ENCODE measurements at places on chromosomes 13 and 19.

DNA sequence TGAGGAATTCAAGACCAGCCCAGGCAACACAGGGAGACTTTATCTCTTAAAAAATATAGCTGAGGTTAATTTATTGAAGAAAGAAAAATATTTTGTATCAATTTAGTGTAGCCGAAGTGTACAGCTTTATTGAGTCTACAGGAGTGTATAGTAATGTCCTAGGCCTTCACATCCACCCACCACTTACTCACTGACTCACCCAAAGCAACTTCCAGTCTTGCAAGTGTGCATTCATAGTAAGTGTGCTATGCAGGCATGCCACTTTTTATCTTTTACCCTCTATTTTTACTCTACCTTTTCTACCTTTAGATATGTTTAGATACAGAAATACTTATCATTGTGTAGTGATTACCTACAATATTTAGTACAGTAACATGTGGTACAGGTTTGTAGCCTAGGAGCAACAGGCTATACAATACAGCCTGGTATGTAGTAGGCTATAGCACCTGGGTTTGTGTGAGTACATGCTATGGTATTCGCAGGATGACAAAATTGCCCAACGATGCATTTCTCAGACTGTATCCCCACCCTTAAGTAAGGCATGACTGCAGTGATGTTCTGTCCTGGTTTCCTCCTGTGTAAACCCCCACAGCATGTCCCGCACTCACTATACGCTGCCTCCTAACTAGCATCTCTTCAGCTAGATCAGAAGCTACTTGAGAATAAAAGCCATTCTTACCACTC, 15.3 kb upstream of the ATP12A start:
- no peak for DNase-seq

DNA sequence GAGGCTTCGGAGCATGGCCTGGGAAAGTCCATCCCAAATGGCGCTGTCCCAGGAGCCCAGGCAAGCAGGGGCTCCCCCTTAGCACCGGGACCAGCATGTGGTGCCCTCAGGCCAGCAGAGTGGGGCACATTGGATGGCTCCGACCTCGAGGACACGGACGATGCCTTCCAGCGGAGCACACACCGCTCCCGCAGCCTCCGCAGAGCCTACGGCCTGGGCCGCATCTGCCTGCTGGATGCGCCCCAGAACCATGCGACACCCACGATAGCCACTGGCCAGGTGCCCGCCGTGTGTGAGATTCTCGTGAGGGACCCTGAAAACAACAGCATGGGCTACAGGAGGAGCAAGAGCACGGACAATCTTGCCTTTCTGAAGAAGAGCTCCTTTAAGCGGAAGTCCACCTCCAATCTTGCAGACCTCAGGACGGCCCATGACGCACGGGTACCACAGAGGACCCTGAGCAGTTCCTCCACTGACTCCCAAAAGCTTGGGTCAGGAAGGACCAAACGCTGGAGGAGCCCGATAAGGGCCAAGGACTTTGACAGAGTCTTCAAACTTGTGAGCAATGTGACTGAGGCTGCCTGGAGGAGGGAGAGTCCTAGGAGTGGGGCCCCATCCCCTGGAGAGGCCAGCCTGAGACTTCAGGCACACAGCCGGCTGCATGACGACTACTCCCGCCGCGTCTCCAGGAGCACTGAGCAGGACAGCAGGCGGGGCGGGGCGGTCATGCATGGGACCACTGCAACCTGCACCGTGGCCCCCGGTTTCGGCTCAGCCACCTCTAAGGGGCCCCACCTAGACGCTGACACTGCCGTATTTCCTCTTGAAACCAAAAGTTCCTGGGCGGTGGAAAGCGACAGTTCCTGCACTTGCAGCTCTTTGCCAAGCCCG, 63.1 kb downstream of the SPATA13 start:
- DNase-seq: peak; percentile 18

GRCh38 chr13:44576351-44577235, 463 bp upstream of the TSC22D1 start:
- peak; percentile 39 for DNase-seq

GRCh38 chr13:42807866-42808265, 26.5 kb downstream of the FAM216B start:
- no peak for DNase-seq

DNA sequence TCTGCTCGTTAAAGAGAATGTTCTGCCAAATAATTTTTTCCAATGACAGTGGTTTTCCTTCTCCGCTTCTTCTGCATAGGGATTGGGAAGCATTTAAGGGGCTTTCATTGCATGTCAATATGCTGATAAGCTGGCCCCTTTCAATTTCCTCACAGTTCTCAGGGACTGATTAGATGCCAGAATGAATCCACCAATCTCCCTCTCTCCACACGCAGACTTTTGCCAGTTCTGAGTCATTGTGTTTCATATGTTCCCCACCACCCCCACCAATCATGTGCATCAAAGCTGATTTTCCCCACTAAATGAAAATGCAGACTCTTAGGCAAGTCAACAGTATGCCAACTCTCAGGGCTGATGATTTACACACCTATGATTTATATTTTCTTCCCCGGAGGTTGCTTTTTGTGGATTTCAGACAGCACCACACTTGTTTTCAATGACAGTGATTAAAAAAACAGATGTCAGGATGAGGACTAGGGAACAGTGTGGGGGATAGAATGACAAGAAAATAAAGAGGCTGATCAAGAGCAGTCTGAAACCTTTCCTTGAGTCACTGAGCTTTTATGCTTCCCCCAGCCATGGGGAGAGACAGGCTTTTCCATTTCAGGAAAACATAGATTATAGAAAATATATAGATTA, 47.9 kb upstream of the C13orf42 start:
- DNase-seq: no peak

- no peak for DNase-seq
Measured at GRCh38 chr19:14395710-14396336, 14.6 kb downstream of the ADGRE5 start.

DNA sequence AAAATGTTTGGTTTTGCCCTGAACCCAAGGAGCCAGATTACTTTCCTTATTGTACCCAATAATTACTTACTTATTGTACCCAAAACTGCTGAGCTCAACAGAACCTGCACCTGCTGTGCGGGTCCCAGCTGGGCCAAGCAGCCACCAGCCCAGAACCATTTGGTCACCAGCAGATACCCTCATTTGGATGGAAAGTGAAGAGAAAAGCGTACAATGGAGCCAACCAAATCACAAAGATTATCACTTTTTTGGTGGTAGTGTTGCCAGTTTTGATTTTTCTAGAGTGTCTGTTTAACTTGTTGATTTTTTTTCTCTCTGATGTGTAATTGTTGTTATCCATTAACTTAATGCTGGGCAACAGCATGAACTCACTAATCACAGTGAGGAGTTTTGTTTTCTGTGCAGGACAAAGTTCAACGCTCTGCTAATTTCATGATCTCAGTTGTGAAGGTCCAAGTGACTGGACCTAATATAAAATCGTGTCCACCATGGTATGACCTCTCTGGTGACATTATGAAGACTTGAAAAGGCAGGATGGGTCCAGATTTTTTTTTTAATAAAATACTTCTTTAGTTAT, 23.8 kb downstream of the SPATA13 start:
- no peak for DNase-seq

GRCh38 chr19:6239871-6240676, 39.7 kb downstream of the MLLT1 start:
- DNase-seq: no peak

GRCh38 chr13:106570299-106570852, 2.4 kb upstream of the ARGLU1 start:
- peak; percentile 45 for DNase-seq

DNA sequence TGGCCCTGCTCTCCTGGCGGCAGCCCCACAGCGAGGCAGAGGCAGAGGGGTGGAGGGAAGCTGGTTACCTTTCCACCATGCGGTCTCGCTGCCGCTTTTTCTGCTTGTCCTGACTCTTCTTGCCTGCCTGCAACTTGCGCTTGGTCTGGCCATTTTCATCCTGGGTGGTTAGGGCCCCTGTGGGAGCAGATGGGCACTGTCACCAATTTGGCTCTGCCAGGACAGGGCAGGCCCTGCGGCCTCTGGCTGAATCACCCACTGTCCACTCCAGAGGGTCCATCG, 19.6 kb upstream of the AKAP8 start:
- DNase-seq: no peak

DNA sequence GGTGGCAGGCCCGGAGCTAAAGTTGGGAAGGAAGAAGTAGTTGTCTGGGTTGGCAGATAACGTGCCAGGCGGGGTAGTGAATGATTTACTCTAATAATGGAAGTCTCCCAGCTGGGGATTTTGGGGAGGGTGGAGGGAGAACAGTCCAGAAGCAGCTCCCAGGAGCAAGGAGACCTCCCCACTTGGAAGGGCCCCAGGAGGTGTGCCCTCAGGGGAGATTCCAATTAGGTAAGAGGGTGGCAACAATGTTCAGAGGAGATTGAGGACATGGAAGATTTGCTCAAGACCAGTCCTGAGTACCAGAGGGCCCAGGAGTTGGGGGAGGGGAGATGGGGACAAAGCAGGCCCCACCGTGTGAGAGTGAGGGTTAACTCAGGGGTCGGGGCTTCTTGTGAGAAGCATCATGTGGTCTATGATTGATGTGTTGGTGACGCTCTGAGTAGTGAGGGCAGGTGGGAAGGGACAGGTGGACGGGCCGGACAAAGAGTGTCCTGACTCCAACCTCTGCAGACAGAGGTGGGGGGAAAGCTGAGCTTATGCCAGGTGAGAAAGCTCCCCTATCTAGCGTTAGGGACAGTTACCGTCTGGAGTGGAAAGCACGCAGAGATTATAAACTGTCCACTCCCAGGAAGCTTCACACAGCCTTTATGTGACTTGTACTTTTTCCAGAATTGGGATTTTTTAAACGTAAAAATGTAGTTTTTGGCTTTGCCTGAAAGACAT, 3.5 kb downstream of the SPINT2 start:
- no peak for DNase-seq

- DNase-seq: no peak
Measured at GRCh38 chr13:93561576-93562225, 335.1 kb downstream of the GPC6 start.

GRCh38 chr19:30696514-30696913, 324.3 kb downstream of the ZNF536 start:
- peak; percentile 5 for DNase-seq

- DNase-seq: peak; percentile 34
Measured at GRCh38 chr19:7507884-7508283, 8.0 kb upstream of the ZNF358 start.

DNA sequence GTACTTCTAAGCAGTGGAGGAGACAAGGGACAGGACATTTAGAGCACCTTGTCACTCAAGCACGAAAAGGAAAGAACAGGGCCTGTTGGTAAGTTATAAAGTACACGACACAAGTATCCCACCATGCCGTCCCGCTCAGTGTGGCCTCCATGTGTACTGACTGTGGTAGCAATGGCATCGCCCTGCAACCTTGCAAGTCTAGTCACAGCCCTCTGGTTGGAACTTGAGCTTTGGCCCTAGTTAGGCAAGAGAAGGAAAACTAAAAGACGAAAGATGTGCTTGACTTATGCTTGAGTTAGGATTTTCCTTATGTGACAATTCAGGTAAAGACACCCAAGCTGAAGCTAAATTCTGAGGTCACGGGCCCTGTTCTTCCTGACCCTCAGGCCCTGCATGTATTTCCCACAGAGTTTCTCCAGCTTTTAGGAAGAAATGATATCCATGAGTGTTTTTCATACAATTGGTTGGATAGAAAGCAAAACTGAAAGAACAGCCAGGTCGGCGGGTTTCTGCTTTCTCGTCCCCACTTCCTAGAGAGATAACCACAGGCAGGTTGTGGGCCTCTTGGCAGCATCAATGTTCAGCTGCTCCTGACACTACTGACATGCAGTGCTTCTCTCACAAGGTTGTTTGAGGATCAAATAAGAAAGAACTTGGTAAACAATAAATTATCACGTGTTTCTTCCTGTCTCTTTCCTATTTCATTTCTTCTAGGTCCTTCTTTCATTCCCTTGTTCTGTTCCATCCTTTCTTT, 216.2 kb downstream of the IRS2 start:
- DNase-seq: peak; percentile 23

DNA sequence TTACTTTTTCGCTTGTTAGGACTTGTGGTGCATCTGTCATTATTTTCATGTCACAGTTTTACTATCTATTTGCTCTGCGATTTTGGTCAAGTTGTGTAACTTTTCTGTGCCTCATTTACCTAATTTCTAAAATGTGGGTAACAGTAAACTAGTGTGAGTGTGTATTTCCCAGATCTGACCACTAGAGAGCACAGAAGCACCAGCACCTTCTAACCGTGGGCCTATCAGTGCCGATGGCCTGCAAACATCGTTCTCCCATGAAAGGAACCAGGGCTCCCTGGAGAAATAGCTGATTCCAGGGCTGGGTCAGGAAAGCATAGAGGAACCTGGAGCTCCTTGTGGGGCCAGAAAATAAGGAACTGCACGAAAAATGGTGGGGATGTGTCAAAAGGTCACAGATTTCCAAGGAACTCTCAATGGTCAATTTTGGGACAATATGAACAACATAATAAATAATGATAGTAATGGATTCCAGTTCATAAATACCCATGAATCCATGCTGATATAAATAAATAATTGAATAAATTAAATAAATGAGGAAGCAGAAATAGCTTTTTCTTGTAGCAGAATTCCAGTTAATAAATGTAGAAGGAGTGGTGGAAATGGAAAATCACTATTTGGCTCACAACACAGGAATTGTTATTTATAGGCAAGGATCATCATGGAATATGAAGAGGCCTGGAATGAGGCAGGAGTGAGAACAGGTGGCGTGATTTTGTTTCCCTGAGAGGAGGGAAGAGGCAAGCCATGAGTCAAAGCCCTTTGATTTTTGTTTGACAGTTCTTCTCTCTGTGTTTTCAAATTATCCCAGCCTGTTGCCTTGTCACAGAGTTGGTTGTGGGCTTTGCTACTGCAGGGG, 31.1 kb downstream of the CEACAM8 start:
- peak; percentile 16 for DNase-seq

- DNase-seq: peak; percentile 67
Measured at GRCh38 chr19:3440082-3440481, 40.2 kb downstream of the SMIM24 start.

DNA sequence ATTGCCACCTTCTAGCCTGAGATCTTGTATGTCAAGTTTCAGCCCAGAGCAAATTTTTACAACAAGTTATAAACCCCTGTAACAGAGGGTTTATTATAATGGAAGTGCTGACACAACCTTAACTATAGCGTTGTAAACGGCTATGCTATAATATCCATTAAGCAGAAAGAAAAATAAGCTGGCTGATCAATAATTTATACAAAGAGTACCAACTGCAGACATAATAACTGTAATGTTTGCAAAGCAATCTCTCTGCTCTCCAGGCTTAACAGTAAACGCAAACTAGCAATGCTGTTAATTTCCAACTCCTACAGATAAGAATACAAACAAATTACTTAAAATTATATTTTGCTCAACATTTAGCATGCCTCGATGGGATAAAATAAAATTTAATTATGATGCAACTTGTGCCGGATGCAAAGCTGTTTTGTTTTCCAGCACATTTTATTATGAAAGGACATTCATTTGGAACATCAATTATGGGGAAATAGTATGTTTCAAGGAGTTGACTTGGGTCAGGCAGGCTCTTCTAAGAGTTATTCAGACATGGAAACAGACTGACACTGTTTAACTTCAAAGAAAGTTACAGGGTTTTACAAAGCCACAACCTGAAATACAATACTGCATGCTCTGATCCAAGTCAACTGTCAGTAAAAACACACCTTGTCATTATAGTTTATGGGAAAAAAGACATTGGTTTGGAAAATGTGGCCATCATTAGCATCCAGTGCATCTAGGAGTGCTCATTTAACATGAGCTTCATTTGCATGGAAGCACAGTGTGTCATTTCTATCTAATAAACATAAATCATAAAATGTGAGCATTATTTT, 6.6 kb upstream of the DACH1 start:
- no peak for DNase-seq

- no peak for DNase-seq
Measured at GRCh38 chr13:55999709-56000108, 1141.0 kb upstream of the PRR20A start.
